ENCODE measurements at places on chromosomes 11 and 22. TPM values are rescaled to one million over a fixed set of nuclear protein-coding genes. Genes with fewer than 3 reads are reported as not detected.

OTOG gene
- total RNA-seq, result not detected

CD3D gene
- 1.6 TPM for total RNA-seq

KCNJ4 gene
- total RNA-seq, result not detected

NLRP14 gene
- total RNA-seq, result not detected

CAVIN3 gene
- 717 TPM for total RNA-seq

SLC7A4 gene
- 1.2 TPM for total RNA-seq

DNA sequence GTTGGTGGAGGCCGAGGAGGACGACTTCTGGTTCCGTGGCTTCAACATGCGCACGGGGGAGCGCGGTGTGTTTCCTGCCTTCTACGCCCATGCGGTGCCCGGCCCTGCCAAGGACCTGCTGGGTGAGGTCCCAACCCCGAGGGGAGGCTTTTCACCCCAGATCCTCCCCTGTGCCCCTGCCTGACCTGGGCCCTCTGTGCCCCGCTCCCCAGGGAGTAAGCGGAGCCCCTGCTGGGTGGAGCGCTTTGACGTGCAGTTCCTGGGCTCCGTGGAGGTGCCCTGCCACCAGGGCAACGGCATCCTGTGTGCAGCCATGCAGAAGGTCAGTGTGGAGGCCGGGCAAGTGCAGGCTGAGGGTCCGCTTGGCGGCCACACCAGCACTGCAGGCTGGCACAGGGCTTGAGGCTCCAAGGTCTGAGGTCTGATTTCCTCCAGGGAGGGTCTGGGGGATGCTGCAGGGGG, 5.1 kb downstream of the MAPK8IP2 start:
- no peak for DNase-seq

- no peak for DNase-seq
Measured at GRCh38 chr11:19301361-19301760, 60.6 kb upstream of the E2F8 start.

GRCh38 chr11:67584205-67584880, 731 bp downstream of the GSTP1 start:
- DNase-seq, result no peak

Data from thoracic aorta (tissue), 2 donors.